T-cell (primary cell): ENCODE measurements at places on chromosomes 12 and 14. TPM values are rescaled to one million over a fixed set of nuclear protein-coding genes. Genes with fewer than 3 reads are reported as not detected.

- H3K27me3 ChIP-seq: no peaks in the 10 kb centered on the region
- H3K4me3 ChIP-seq: no peak overlapping the region
- no peak for DNase-seq
- no peaks in the 10 kb centered on the region for H3K36me3 ChIP-seq
Observed at GRCh38 chr12:102227954-102228353, 30.3 kb upstream of the PMCH start.

GRCh38 chr12:86950043-86950442, 693.9 kb upstream of the MGAT4C start:
- no peak overlapping the region for H3K4me3 ChIP-seq
- H3K27me3 ChIP-seq: no peaks in the 10 kb centered on the region
- no peak overlapping the region for H3K27ac ChIP-seq
- no peaks in the 10 kb centered on the region for H3K4me1 ChIP-seq

Gene LHX5
- total RNA-seq: not detected

Gene EFS
- not detected for total RNA-seq

Gene TMEM253
- total RNA-seq: not detected

DNA sequence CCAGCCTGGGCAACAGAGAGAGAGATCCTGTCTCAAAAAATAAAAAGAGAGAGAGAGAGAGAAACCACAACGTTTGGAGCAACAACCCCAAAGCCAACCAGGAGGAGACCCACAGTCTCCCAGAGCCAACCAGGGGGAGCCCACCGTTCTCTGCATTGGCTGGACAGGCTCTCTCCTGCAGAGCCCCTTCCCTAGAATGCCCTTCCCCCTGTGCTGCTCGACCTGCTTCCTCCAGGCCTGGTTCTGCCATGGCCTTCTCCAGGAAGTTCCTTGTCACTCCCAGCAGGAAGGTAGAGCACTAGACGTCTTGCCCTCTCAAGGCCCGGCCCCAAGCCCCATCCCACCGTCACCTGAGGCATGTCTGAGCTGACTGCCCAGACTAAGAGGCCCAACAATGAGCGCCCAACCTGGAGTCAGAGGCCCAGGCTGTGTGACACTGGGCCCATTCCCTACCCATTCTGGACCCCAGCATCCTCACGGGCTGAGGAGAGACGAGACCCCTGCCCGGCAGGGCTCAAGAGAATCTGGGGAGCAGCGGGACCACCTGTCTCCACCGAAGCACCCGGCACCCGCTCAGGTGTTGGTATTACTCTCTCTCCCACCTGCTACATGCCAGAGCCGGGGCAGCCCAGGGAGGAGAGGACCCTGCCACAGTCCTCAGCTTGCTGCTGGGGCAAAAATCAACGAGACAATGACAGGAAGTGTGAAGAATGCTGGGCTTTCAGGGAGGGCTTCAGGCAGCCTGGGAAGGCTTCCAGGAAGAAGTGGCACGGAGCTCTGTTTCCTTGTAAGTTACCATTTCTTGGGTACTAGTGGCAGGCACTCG, 61.2 kb downstream of the DIO3 start:
- DNase-seq: no peak

DNA sequence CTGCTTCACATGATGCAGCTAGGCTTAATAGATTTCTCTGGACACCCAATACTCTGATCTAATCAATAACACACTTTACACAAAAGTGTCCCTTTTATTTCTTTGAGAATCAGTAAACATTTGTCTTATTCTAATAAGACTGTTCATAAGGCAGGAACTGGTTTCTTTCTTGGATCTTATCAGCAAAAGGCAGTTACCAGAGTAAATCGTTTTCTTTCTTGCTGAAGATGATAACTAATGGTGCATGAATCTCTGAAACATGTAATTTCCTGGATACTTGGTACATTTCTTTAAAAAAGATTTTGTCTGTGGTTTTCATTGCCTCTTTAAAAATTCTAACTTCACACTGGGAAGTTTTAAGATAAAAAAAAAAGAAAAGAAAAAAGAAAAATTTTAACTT, 39.6 kb downstream of the WIF1 start:
- peaks cover 2% of the 10 kb centered on the region for H3K27me3 ChIP-seq
- H3K36me3 ChIP-seq: no peaks in the 10 kb centered on the region
- no peak overlapping the region for H3K4me3 ChIP-seq
- no peaks in the 10 kb centered on the region for H3K4me1 ChIP-seq
- H3K27ac ChIP-seq: no peak overlapping the region

Gene PLEKHD1
- total RNA-seq: 0.28 TPM

GRCh38 chr12:47768323-47768811, 4.7 kb upstream of the SLC48A1 start:
- no peaks in the 10 kb centered on the region for H3K4me1 ChIP-seq
- H3K4me3 ChIP-seq: no peak overlapping the region
- H3K27ac ChIP-seq: no peak overlapping the region

- no peak overlapping the region for H3K4me3 ChIP-seq
- H3K27me3 ChIP-seq: peaks cover 16% of the 10 kb centered on the region
- peak; percentile 82 for DNase-seq
Observed at GRCh38 chr12:48189331-48190125, 6.1 kb downstream of the CCDC184 start.

Gene MANSC1
- total RNA-seq: 1.6 TPM

DNA sequence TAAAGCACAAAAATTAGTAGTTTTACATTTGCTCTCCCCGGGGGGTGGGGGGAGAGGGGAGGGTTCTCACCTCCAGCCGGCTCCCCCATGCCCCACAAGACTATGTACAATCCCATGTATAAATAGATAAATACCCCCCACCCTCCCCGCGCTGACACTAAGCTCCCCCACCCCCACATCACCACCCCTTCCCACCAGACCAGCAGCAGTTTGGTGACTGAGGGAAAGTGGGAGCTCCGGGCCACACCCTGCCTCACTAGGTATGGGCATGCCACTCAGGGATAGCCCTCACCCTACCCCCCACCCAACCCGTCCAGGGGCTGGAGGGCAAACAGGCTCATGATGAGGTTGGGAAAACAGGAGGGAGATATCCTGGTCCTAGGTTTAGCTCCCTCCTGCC, 1.9 kb upstream of the PRKAG1 start:
- peaks cover 28% of the 10 kb centered on the region for H3K4me1 ChIP-seq
- no peak for DNase-seq
- H3K36me3 ChIP-seq: peaks cover 43% of the 10 kb centered on the region
- no peak overlapping the region for H3K4me3 ChIP-seq
- H3K27me3 ChIP-seq: no peaks in the 10 kb centered on the region

- H3K27ac ChIP-seq: no peak overlapping the region
- H3K36me3 ChIP-seq: no peaks in the 10 kb centered on the region
- H3K27me3 ChIP-seq: no peaks in the 10 kb centered on the region
- H3K4me3 ChIP-seq: no peak overlapping the region
Observed at GRCh38 chr12:1491983-1492697, 102.2 kb downstream of the FBXL14 start.

Gene NCOR2
- 139 TPM for total RNA-seq

Gene M6PR
- 189 TPM for total RNA-seq

GRCh38 chr14:61466249-61466904, 145.0 kb downstream of the PRKCH start:
- H3K36me3 ChIP-seq: peaks cover 79% of the 10 kb centered on the region
- H3K4me1 ChIP-seq: peaks cover 65% of the 10 kb centered on the region
- no peak overlapping the region for H3K27ac ChIP-seq
- H3K4me3 ChIP-seq: no peak overlapping the region
- DNase-seq: no peak

Gene PLEKHH1
- total RNA-seq: 0.37 TPM

Gene KCNMB4
- 1.2 TPM for total RNA-seq

DNA sequence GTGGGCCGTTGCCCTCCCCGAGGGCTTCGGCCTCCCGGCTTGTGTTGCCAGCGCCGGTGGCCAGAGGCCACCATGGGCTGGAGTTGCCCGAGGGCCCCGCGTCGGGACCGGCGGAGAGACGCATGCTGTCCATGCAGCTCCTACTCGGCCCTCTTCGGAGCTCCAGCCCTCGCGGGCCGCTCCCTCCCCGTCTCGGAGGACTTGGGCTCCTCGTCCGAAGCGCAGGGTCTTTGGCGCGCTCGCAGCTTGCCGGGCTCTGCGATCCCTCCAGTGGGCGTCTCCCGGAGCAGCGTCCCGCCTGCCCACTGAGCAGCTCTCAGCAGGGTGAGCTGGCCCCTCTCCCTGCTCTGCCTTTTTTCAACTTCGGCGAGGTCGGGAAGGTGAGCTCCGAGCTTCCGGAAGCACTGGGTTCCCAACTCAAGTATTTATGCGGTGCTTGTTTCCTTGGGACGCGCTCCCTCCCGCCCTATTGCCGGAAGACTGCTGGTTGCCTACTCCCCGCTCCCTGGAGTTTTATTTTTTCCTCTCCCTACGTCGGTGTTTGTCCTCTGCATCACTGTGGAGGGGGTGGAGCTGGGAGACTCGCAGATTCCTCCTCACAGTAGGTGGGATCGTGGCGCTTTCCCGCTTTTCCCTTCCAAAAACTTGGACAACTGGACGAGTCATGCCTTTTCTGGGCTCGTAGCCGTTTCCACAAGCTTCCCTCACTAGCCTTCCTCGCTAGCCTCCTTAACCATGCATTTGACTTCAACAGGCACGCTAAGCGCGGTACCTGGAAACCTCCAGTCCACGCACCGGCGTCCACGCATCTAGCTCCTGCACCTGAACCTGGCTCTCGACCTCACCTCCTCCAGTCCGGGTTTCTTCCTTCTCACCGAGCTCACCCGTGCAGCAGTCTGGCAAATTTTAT, at the start of gene AVPR1A:
AVPR1A (minus strand) TSS at position 489 of the 910 bp plus-strand sequence; CDS start at position 124, 365 bp downstream.
- no peak for DNase-seq
- H3K27ac ChIP-seq: no peak within 1 kb of the TSS
- H3K4me3 ChIP-seq: peak within 1 kb of the TSS; percentile 82
- H3K27me3 ChIP-seq: peaks cover 6% of the 10 kb centered on the region
- peaks cover 17% of the 10 kb centered on the region for H3K4me1 ChIP-seq

- no peak overlapping the region for H3K27ac ChIP-seq
- no peaks in the 10 kb centered on the region for H3K4me1 ChIP-seq
- H3K4me3 ChIP-seq: no peak overlapping the region
- no peaks in the 10 kb centered on the region for H3K36me3 ChIP-seq
- no peaks in the 10 kb centered on the region for H3K27me3 ChIP-seq
- no peak for DNase-seq
Observed at GRCh38 chr14:100440758-100441203, 117.6 kb downstream of the SLC25A47 start.

Gene TAS2R20
- total RNA-seq: 1.7 TPM

DNA sequence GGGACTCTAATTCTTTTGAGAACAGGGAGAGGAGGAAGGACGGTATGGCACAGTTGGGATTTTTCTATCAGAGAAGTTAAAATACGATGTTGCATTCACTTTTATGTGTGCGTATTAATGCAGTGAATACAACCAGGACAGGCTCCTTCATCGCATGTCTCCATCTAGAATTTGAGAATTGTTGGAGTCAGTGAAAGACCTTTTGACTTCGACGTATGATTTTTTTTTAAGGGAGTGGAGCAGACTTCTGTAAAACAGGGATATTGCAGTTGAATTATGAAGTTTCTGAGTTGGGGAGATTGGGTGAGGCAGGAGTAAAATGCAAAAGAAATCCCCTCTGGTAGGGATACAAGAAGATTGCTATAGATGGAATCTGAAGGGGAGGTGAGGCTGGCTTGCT, 9.6 kb upstream of the TBX3 start:
- no peak overlapping the region for H3K4me3 ChIP-seq
- no peak overlapping the region for H3K27ac ChIP-seq
- H3K4me1 ChIP-seq: no peaks in the 10 kb centered on the region
- no peak for DNase-seq
- H3K36me3 ChIP-seq: no peaks in the 10 kb centered on the region
- peaks cover 34% of the 10 kb centered on the region for H3K27me3 ChIP-seq

DNA sequence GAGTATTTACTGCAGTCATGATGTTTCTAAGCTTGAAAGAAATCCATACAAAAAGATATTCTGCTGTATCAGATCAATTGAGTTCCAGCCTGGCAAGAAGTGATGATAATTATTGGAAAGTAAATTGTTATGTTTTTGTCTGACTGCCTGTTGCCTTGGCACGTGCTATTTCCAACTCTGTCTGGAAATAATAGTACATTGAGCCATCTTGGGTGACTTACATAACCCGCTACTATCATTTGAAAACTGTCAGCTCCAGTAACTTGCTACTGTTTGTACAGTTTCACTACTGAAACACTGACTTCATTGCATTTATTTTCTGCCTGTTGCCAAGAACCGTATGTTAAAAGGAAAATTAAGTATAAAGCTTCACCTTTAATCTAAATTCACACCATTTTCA, 318.6 kb downstream of the ITPR2 start:
- no peak overlapping the region for H3K27ac ChIP-seq
- H3K27me3 ChIP-seq: no peaks in the 10 kb centered on the region
- H3K4me3 ChIP-seq: no peak overlapping the region

Gene PRPF40B
- 16.5 TPM for total RNA-seq

DNA sequence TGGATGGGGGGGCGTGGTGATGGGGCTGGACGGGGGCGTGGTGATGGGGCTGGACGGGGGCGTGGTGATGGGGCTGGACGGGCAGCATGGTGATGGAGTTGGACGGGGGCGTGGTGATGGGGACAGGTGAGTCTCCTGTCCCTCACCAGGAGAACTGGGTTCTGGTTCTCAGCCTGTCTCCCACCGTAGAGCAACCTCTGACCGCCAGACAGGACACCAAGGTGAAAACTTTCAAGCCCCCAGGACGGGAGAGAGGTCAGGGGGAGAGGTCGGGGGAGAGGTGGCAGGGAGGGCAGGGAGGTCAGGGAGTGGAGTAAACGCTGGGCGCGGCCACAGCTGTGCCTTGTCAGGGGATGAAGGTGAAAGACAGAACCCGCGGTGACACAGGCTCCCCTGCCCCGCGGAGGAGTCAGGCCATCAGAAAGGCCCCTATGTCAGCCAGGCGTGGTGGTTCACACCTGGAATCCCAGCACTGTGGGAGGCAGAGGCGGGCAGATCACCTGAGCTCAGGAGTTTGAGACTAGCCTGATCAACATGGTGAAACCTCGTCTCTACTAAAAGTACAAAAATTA, 84.6 kb downstream of the GALNT9 start:
- H3K27ac ChIP-seq: no peak overlapping the region
- no peaks in the 10 kb centered on the region for H3K4me1 ChIP-seq
- peaks cover 4% of the 10 kb centered on the region for H3K27me3 ChIP-seq
- DNase-seq: no peak
- H3K36me3 ChIP-seq: no peaks in the 10 kb centered on the region

Gene FAM181A
- not detected for total RNA-seq

Gene ABCC9
- not detected for total RNA-seq

DNA sequence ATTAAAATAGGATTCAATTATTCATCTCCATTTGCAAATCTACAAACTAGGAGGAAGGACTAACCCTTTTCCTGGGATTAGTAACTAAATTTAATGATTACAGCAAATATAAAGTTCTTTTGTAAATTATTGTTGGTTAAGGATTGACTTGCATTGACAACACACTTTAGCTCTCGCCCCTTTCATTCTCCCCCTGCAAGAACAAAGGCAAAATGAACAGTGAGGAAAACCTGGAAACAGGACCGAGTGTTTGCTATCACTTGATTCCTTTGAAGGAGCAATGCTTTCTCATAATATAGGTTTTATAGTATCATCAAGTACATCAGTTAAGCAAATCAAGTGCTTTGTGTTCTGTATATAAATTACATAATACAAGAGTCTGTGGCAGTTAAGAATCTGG, 7.4 kb upstream of the COX16 start:
- H3K27ac ChIP-seq: no peak overlapping the region
- no peak for DNase-seq
- H3K4me3 ChIP-seq: no peak overlapping the region
- peaks cover 14% of the 10 kb centered on the region for H3K36me3 ChIP-seq
- H3K4me1 ChIP-seq: no peaks in the 10 kb centered on the region
